ENCODE measurements at places on chromosomes 5 and 9.

DNA sequence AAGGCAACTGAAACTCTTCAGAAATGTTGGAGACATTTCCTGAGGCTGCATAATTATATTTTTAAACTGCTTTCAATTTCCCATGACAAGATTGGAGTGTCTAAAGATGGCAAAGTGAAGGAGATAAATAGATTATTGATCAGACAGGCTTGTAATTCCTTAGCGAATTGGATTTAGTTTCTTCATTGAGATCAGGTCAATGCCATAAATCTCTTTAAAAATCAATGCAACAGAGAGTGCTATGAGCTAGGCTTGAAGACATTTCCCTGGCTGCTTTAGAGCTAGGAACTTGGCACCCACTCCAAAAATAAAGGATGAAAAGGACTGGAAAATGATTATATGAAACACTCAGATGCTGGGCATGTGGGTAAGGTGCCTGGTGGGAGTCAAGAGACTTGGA is 828.4 kb downstream of the TLR4 start:
- DNase-seq, result no peak

- DNase-seq, result no peak
Measured at GRCh38 chr5:179553875-179554274, 3.5 kb downstream of the RUFY1 start.

- no peak for DNase-seq
Measured at GRCh38 chr9:128945798-128946501, 1.5 kb downstream of the DOLK start.

DNA sequence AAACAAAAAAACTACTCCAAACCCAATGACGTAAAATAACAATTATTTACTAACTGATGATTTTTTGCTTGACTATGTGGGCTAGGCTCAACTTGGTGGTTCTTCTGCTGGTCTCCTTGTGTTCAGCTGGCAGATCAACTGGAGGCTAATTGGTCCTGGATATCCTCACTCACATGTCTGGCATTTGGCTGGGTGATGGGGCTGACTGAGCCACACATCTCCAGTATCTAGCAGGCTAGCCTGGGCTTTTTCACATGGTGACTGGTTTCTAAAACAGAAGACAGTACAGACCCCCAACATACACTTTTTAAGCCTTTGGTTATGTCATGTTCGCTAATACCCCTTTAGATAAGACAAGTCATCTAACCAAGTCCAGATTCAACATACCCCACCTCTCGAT is 104.7 kb upstream of the PRRC1 start:
- no peak for DNase-seq

GRCh38 chr9:7338586-7339281 is 460.8 kb downstream of the DMAC1 start:
- no peak for DNase-seq

DNA sequence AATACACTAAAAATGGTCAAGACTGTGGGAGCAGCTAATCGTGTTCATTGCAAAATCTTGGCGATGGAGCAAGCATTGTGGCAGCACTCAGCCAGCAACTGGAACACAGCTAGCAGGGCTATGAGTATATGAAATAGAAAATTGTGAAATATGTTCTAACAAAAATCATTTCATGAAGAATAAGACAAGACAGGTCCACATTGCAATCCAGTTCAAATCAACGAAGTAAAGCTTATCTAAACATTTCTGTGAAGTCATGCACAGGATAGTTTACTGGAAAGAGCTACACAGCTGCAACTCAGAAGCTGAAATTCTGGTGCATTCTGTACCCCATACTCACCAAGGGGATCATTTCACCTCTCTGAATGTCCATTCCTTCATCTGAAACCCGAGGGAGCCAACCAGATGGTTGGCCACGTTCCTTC is 5.3 kb upstream of the NFIL3 start:
- DNase-seq, result no peak

- DNase-seq, result no peak
Measured at GRCh38 chr5:14463629-14464028, 118.0 kb upstream of the OTULINL start.

DNA sequence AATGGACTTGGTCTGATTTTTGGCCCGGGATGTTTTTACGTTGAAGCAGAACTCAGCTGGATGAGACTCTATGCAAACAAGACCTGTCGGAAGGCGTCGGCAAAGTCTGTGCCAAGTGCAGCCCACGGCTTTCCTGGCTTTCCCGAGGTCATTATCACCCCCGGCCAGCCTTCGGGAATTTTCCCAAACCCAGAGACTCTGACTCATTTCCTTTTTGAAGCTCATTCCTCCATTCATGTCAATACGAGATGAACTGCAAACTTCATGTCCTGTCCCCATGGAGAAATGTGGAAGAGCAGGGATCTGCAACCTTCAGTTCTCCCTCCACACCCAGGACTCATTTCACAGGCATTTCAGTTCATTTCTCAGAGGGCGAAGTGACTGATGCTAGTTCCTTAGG is 95.3 kb downstream of the IRX2 start:
- DNase-seq, result no peak

DNA sequence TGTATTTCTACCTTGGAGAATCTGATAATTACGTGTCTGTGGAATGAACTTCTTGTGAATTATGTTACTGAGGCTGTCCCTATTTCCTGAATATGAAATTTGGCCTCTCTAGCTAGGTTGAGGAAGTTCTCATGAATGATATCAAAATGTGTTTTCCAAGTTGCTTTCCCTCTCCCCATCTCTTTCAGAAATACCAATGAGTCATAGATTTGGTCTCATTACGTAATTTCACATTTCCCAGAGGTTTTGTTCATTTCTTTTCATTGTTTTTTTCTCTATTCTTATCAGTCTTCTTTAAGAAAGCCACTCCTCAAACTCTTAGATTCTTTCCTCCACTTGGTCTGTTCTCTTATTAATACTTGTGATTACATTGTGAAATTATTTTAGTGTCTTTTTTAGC is 923.8 kb upstream of the CDH9 start:
- DNase-seq, result no peak

DNA sequence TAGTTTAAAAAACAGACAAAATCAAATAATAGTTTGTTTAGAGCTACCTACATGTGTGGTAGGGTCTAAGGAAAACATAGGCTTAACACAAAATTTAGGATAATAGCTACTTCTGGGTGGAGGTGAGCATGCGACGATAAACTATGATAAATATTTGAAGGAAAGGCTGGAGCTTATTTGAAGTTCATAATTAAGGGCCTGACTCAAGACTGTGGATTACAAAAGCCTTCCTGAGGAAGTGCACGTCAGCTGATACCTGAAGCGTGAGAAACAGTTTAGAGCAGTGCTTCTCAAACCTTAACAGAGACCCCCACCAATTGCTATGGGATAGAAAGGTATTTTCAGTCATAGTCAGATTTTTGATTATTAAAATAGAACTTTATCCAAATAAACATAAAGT is 20.4 kb upstream of the UBLCP1 start:
- DNase-seq, result no peak

- no peak for DNase-seq
Measured at GRCh38 chr9:137351781-137352501, 49.9 kb upstream of the NRARP start.

DNA sequence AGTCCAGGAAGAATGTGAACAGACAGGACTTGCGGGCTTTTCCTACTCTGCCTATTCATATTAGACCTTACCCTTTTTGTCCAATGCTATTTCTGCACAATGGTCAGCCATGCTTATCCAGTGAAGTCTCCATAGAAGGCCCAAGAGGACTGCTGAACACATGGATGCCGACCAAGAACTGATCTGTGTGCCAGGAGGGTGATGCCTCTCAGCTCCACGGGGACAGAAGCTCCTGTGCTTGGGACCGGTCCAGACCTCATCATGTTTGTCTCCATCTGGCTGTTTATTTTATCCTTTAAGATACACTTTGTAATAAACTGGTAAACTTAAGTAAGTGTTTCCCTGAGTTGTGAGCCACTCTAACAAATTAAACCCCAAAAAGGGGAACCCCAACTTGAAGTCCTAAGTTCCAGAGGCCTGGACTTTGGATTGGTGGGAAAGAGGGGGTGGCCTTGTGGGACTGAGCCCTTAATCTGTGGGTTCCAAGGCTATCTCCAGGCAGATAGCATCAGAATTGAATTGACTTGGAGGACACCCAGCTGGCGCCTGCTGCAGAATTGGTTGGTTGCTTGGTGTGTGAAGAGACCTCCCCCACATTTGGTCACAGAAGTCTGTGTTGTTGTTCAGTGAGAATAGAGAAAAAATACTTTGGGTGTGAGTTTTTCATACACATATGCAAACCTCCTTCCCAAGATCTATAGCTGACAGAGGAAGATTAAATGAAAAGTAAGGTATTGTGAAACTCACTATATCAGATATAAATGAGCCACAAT is 57.9 kb upstream of the ANKH start:
- no peak for DNase-seq

DNA sequence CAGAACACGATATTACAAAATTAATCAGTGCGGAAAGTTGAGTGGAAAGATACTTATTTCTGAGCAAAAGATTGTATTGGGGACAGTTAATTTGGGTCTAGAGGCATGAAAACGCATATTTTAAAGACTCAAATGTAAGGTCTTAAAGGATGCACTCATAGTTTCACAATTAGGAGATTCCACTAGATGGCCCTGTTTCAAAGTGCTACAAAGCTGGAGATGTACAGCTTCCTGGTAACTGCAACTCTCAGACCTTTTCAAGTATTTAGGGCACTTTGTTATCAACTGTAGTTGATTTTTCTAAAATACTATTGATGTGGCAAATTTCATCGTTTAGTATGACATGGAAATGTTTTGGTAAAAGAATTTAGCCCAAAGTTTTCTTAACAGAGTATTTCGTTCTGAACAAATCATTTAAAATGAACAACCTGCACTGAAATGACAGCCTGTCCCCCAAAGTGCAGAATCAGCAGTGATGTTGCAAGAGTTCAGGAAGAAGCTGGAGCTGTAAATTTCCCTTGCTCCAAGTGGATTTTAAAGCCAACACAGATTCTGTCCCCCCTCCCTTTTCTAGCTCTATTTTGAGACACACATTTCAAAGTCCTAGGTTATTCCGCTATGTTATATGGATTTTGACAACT is 16.2 kb upstream of the NDUFB6 start:
- no peak for DNase-seq

- no peak for DNase-seq
Measured at GRCh38 chr9:15849871-15850270, 297.0 kb downstream of the CCDC171 start.

- DNase-seq, result no peak
Measured at GRCh38 chr9:116212986-116213692, 59.5 kb downstream of the PAPPA start.

DNA sequence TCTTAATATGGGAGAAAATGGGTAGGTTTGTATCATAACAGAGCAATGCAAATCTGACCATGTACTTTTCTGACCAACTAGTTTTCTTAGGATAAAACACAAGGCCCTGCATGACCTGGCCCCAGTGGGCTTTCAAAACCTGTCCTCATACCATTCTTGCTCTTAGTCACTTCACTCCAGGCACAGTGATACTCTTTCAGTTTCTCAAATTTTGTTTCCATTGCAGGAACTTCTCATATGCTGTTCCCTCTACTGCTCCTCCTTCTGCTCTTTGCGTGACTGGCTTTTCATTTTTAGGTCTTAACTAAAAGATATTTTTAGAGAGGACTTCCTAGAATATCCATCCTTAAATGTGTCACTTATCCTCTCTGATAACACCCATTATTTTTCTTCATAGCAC is 112.4 kb downstream of the INIP start:
- DNase-seq, result no peak

DNA sequence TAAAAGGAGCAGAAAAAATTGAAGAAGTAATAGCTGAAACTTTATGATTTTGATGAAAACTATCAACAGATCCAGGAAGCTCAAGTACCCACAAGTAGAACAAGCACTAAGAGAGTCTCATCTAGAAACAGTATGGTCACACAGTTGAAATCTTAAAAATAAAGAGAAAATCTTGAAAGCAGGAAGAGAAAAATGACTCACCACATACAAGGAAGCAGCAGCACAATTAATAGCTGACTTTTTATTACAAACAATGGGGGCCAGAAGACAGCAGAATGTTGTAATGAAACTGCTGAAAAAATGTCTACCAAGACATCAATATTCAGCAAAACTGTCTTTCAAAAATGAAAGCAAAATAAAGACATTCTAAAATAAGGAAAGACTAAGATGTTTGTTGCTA is 1108.3 kb upstream of the DMAC1 start:
- DNase-seq, result no peak

DNA sequence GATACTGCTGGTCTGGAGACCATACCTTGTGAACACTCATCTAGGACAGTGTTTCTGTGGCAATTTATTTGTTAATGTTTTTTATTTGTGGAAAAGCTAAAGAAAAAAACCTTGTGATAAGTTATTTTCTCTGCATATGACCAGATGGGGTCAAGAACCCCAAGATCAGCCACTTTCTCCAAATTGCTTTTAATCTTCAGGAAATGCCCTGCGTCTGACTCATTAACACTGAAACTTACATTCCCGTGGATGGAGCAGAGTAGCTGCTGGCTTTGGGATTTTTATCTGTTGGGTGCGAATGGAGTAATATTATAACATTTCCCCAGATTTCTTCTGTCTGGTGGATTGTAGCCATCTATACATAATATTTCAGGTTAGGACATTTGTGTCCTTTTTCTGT is 444.5 kb downstream of the SH3GL2 start:
- no peak for DNase-seq

GRCh38 chr9:133144142-133144903 is 19.4 kb downstream of the GBGT1 start:
- DNase-seq, result peak; percentile 86

DNA sequence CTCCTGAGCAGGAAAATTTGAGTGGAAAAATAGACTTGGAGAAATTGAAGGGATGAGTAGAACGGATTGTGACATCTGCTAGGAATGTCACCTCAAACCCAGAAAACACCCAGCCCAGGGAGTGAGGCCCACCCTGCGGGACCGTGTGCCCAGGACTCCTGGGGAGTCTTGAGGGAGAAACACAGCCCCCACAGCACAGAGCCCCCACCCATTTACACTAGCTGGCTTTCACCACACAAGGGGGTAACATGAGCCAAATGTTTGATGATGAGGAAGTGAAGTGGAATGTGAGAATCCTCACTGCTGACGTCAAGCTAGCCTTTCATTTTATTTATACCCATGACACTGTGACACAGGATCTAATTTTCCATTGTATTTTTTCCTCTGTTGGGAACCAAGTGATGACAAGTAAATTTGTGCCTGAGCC is 42.8 kb upstream of the PDE8B start:
- DNase-seq, result no peak

GRCh38 chr5:124908581-124909451 is 162.4 kb upstream of the ZNF608 start:
- DNase-seq, result no peak

DNA sequence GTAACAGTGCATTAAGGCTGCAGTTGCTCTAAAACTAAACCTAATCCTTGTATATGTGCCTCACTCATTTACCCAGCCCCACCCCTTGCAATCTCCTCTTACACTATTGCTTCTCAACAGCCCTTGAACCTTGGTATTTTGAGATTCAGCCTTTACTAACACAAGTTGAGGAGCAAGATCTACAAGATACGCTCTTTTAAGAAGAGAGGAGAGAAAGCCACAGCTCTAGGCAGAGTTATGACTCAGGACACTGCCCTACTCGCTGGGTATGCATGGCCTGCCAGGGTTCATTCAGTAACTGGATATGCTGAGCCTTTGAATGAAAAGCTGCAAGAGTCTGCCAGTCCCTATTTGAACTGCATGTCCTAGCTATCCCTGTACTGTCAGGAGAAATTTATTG is 219.5 kb downstream of the PCSK5 start:
- DNase-seq, result no peak

GRCh38 chr5:16886793-16887345 is 49.2 kb downstream of the MYO10 start:
- DNase-seq, result no peak

GRCh38 chr5:72101828-72102227 is 5.4 kb upstream of the MAP1B start:
- no peak for DNase-seq

- DNase-seq, result no peak
Measured at GRCh38 chr5:90294604-90295003, 115.0 kb downstream of the CETN3 start.

- DNase-seq, result no peak
Measured at GRCh38 chr9:78857373-78858225, 560.7 kb downstream of the PSAT1 start.
